Frontal cortex (tissue), 4 donors: ENCODE measurements at places on chromosomes 16 and 17. TPM values are rescaled to one million over a fixed set of nuclear protein-coding genes. Genes with fewer than 3 reads are reported as not detected.

Gene ABCA10
- total RNA-seq = 4.1 TPM

Gene SERPINF2
- not detected for total RNA-seq

Gene CACNG3
- 3.3 TPM for total RNA-seq

Gene PMP22
- 9.4 TPM for total RNA-seq

Gene CTRL
- total RNA-seq = 2.0 TPM

Gene C1QTNF8
- not detected for total RNA-seq

Gene TACO1
- 6.1 TPM for total RNA-seq

Gene SLC52A1
- not detected for total RNA-seq

Gene NOG
- 7.7 TPM for total RNA-seq
